NT2/D1 (cell line): ENCODE measurements at places on chromosomes 11 and 22.

- no peak for DNase-seq
These were observed 11.4 kb downstream of the IGSF9B start for GRCh38 chr11:133945087-133945974.

GRCh38 chr11:68503792-68504191, 43.2 kb downstream of the PPP6R3 start:
- DNase-seq = no peak

DNA sequence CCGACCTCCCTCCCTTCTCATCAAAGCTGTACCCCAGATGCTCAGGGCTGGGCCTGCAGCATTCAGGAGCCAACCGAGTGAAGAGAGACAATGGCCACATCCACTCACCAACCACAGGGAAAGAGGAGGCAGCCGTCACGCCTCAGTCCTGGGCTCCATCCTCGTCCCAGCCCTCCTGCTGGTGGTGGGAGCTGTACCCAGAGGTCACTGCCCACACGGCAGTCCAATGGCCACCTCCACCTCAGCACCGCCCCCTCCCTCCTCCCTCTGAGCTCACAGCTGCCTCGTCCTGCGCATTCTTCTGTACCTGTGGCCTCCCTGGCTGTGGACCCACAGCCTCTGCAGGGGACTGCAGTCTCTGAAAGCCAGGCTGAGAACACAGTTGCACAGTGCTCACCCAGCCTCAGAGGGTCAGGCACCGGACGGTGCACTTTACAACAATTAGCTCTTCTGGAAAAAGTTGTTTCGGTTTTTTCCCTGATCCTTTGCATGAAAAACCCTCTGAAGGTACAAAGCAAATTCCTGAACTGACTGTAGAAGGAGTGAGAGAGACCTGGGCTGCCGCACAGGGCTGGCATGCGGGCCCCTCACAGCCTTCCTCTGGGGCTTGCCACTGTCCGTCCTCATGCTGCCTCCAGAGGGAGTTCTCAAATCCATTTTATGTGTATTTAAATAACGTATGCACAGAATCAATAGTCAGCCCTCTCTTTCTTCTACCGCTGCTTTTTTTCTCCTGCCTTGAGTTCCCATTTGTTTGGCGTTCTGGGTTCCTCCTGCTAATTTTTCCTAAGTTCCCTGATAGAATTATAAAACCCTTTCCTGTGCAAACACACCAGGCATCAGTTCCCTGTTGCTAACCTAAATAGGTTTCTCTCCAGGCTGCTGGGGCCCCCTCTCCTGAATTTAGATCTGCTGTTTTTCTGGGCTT, 52.7 kb downstream of the PHF21B start:
- DNase-seq = no peak

DNA sequence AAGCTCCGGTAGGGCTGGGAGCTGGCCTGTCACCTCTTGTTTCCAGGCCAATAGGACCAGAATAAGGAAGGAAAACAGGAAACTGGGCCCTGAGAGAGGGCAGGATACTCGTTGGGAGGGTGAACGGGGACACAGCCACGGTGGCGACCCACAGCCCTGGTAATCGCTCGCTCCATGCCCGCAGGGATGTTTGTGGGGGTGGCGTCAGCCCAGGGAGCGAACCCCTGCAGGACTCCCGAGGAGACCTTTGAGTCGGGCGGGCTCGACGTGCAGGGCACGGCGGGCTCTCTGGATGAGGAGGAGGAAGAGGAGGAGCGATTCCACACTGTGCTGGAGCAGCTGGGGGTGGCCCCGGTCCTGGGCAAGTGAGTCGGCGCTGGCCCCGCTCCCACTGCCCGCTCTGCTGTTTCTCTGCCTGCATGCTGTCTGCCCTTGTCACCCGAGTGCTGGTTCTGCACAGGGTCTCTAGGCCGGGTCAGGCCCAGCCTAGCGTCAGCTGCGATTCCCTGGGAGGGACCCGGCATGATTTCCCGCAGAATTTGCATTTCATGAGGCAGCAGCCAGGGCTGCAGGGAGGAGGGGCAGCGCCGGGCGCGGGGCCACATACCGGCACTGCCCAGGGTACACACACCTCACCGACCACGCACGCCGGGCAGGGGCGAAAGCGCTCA, 1.6 kb downstream of the CRACR2B start:
- DNase-seq = no peak

- DNase-seq = no peak
These were observed 25.1 kb upstream of the GUCY1A2 start for GRCh38 chr11:107043242-107044006.

- no peak for DNase-seq
These were observed 30.4 kb upstream of the MICAL2 start for GRCh38 chr11:12079726-12080556.
